Mucosa of descending colon (tissue), 3 donors: ENCODE measurements at places on chromosomes 4 and X. TPM values are rescaled to one million over a fixed set of nuclear protein-coding genes. Genes with fewer than 3 reads are reported as not detected.

GRCh38 chrX:150405576-150405975 lies 42.5 kb downstream of the MAMLD1 start:
- peak; percentile 5 for DNase-seq

DNA sequence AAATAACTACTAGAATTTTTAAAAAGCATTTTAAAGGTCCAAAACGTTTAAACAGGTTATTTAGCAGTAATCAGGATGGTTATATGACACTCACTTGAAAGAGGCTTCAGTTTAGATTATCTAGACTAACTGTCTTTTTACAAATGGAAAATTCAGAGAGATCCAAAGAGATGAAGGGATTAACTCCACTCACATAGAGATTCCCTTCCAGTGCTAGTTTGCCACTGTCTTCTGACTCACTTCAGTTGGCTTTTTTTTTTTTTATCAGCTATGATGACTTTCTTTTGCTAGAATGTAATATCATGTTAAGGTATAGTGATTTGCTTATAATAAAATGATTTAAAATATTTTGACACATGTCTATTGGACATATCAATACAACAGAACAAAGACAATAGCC lies 43.8 kb downstream of the GALNT7 start:
- DNase-seq: no peak

GRCh38 chrX:80573275-80573674 lies 153.0 kb downstream of the TENT5D start:
- DNase-seq: no peak

- no peak for DNase-seq
Measured at GRCh38 chr4:151911970-151912369, 151.2 kb upstream of the GATB start.

GRCh38 chr4:14883166-14883565 lies 119.1 kb upstream of the CPEB2 start:
- no peak for DNase-seq

DNA sequence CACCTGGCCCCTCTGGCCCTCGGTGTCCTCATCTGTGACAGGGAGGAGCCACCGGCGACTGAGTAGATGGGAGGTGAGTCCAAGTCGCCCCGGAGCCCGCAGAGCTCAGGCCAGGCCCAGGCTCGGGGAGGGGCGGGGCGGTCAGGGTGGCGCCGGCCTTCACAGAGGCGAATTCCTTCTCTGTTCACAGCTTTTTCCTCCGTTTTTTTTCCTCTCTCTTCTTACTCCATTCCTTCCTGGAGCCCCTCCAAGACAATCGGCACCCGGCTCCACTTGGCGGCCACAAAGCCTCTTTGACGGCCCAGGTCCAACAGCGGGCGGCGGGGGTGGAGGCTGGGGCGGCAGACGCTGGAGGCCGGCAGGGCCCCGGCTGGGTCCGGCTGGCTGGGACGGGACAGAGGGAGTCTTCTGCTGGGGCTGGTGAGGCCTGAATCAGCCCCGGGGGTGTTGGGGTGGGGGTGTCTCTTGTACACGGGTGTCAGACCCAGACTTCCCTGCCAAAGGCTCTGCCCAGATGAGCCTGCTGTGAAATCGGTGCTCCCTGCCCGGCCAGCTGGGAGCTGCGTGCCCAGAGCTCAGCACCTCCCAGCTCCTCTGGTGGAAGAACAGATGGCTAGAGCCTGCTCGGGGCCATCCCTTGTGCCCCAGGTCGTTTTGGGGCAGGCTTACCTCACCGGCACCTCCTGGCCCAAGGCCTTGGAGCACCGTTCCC lies 22.6 kb downstream of the FGFRL1 start:
- DNase-seq: no peak

- no peak for DNase-seq
Measured at GRCh38 chrX:106283841-106284240, 115.7 kb downstream of the PWWP3B start.

The XG gene
- total RNA-seq: not detected

The SPANXN4 gene
- not detected for total RNA-seq

The PALLD gene
- total RNA-seq: 663 TPM

The IL13RA2 gene
- not detected for total RNA-seq

The UGT8 gene
- 21.7 TPM for total RNA-seq

The DNAAF6 gene
- not detected for total RNA-seq

The GLRA3 gene
- not detected for total RNA-seq

The MAGEB18 gene
- total RNA-seq: not detected
